ENCODE measurements at places on chromosomes 3 and 15. TPM values are rescaled to one million over a fixed set of nuclear protein-coding genes. Genes with fewer than 3 reads are reported as not detected.

DNA sequence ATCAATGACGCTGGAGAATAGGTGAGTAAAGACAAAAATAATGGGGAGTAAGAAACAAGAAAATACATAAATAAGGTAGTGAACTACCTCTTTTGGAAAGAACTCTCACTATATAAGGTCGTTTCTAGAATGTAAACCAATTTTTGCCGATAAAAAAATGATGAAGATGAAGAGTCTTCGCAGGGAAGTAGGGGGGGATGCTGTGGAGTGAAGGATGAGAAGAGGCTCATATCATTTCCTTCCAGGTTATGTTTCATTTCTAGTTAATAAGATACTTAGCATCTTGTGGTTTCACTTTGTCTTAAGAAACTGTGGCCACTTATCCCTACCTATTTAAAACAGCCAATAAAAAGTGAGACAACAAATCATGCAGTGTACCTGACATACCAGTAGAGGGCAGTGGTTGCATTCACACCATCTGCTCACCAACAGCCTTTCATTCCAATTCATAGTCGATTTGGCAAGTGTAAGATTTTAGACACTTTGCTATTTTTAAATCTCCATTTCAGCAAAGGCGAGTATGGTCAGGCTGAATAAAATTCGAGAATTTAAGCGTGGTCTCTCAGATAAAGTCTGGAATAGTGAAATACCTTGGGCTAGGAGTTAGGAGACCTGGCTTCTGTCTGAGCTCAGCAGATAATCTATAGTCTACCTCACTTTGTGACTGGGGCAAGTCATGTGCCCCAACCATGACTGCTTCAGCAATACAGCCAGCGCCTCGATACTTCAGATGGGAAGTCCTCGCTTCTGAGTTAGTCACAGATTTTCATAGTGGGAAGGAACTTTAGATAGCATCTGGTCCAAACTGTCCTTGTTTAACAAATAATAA, 28.9 kb upstream of the ICE2 start:
- DNase-seq: peak; percentile 67

DNA sequence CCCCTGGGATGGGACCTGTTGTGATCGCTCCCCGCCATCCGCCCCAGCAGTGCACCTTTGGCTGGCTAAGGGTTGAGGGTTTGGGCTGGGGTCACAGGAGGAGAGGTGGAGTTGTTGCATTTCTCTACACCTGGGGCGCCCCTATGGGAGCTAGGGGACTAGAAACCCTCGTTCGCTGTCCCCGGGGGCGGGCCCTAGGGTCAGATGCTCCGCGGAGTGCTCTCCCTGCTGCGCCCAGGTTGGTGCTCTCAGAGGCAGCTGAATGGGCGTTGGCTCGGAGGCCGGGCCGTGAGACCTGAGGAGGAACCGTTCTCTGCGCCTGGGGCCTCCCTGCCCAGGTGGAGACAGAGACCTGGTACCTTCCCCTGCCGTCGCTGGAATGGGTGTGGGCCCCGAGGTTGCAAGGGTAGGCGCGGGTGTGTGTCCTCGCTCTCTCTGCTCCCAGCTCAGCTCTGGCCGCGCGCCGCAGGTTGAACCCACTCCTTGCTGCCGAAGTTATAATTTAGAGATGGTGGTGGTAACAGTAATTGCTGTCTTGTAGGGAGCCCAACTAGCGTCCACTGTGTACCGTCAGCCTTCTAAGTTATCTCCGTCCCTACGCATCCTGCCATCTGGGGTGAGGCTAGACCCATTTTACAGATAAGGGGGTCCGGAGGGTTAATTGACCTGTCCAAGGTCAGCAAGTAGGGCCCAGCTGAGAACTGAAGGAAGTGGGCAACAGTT, 965 bp downstream of the FLNB start:
- DNase-seq: no peak

- no peak for DNase-seq
Measured at GRCh38 chr3:62287392-62287927, 85.9 kb downstream of the FEZF2 start.

DNA sequence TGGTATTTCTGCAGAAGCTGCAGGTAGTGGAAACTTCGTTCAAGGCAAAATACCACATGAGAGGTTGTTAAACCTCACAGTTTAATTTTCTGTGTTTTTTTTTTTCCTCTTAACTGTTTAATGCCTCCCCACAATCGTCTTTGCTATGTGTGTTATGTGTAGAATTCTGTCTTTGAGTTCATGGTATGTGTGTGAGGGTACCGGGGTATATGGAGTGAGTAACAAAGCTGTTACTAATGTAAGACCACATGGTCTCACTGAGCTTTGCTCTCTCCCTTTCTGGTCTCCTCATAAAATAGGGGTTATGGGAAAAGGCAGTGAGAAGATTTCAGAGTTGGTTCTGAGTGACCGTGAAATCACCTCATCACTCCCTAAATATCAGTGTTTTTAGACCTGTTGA, 143.6 kb downstream of the USP13 start:
- no peak for DNase-seq

- no peak for DNase-seq
Measured at GRCh38 chr3:167067787-167068161, 312.3 kb downstream of the ZBBX start.

- no peak for DNase-seq
Measured at GRCh38 chr3:9142362-9142761, 107.1 kb downstream of the SRGAP3 start.

DNA sequence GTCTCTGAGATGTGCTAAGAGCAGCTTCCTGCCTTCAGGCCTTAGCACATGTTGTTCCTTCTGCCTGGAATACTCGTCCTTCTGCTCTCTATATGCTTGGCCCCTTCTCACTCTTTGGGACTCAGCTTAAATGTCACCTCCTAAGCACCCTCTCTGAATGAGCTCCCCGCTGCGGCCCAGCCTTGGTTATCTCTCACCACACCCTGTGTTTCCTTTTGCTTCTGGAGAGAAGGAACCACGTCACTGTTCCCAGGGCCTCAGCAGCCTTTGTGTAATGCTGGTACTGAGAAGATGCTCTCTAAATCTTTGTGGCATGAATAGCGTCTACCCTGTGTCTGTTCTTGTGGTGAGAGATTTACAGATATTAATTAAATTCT, 2.2 kb downstream of the FAH start:
- DNase-seq: no peak

DNA sequence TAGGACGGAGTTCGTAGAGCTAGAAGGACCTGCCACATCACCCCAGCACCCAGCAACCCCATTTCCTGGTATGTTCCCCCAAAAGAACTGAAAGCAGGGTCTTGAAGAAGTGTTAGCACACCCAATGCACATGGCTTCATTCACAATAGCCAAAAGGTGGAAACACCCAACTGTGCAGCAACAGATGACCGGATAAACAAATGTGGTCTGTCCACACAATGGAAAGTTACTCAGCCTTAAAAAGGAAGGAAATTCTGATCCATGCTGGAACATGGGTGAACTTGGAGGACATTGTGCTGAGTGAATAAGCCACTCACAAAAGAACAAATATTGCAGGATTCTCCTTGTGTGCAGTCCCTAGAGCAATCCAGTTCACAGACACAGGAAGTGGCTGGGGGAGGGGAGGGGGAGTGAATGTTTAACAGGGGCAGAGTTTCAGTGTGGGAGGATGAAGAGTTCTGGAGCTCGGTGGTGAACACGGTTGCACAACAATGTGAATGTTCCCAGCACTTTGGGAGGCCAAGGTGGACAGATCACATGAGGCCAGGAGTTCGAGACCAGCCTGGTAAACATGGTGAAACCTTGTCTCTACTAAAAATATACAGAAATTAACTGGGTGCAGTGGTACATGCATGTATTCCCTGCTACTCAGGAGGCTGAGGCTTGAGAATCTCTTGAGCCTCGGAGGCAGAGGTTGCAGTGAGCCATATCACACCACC, 157.5 kb downstream of the NUP210 start:
- no peak for DNase-seq

DNA sequence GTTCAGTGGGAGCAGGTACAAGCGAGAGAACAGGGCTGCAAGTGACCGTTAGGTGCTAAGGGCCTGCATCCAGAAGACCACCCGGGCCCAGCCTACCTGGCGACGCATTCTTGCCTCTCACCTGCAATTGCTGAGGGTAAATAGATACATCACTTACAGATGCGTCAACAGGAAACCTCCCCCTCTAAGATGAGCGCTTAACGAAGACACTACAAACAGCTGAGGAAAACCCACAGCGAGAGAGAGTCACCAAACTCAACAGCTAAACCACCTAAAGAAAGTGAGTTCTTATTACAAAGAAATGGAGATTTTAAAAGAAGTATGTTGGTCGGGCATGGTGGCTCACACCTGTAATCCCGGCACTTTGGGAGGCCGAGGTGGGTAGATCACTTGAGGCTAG, 157.9 kb downstream of the CHSY1 start:
- DNase-seq: peak; percentile 28

- DNase-seq: no peak
Measured at GRCh38 chr15:29331669-29332068, 62.0 kb upstream of the NSMCE3 start.

DNA sequence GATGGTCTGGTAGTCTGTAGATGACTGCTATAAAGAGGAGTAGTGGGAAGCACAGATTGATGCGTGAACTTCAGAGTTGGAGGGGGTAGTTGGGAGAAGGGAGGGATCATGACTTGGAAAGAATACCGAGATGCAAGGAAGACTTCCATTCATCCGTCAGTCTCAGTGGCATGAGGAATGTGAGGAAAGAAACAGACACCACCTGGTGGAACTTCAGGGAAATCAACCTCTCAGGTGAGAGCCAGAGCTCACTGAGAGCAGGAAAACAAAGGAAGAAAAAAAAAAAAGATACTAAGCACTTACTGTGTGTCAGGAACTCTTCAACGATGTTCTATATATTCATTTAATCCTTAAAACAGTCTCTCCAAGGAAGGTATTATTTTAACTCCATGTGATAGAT, 172.4 kb downstream of the OXSM start:
- no peak for DNase-seq

- no peak for DNase-seq
Measured at GRCh38 chr3:59249004-59249403, 199.2 kb upstream of the CFAP20DC start.

DNA sequence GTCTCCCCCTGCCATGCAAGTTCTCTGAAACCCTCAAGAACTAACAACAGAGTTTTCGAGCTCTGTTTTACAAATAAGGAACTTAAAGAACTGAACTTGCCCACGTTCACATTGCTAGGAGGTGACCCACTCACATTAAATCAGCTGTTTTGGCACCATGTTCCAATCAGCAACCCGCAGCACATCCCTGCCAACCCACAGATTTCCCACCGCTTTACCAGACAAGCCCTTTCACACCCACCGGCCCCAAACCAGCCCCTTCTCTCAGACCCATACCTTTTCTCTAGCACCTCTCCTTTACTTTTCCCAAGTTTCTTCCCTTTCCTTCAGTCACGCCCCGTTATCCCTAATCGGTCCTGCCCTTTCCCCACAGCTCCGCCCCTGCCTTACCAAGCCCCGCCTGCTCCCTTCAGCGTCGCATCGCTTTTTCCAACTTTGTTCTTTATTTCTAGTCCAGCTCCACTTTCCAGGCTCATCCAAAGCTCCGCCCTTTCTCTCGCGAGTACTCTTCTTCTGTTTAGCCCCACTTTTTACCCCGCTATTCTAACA, 804 bp upstream of the BRPF1 start:
- DNase-seq: peak; percentile 68

GRCh38 chr3:177282119-177282655, 84.9 kb upstream of the TBL1XR1 start:
- no peak for DNase-seq

GRCh38 chr15:76913737-76914136, 8.6 kb upstream of the SCAPER start:
- DNase-seq: no peak

Gene CCR9
- not detected for total RNA-seq

Gene ALDH1L1
- total RNA-seq: not detected

Gene AMOTL2
- not detected for total RNA-seq

Gene MAP1A
- total RNA-seq: 1.2 TPM

Gene SLC6A11
- total RNA-seq: not detected

Gene IL20RB
- total RNA-seq: 3.4 TPM

Gene TM6SF1
- 23.7 TPM for total RNA-seq

Data from natural killer cell treated with Interleukin-12 subunit alpha and Interleukin-12 subunit beta and Interleukin-15 and Interleukin-18, amount 100 ng/mL, for 72 hours (primary cell).